Spinal cord (tissue), 10 donors: ENCODE measurements at places on chromosomes 13 and 19. TPM values are rescaled to one million over a fixed set of nuclear protein-coding genes. Genes with fewer than 3 reads are reported as not detected.

The GNA15 gene
- 2.8 TPM for polyA plus RNA-seq

The LRRC8E gene
- 0.77 TPM for polyA plus RNA-seq

The ADGRE3 gene
- not detected for polyA plus RNA-seq

The CHAF1A gene
- 16.9 TPM for polyA plus RNA-seq

The NKPD1 gene
- polyA plus RNA-seq = 1.1 TPM

The FCAR gene
- polyA plus RNA-seq = not detected

The MADCAM1 gene
- 7.1 TPM for polyA plus RNA-seq

The SAMD4B gene
- polyA plus RNA-seq = 145 TPM

The KLK4 gene
- polyA plus RNA-seq = 1.6 TPM

The REEP6 gene
- 13.3 TPM for polyA plus RNA-seq
